ENCODE measurements at places on chromosomes 7 and 10. TPM values are rescaled to one million over a fixed set of nuclear protein-coding genes. Genes with fewer than 3 reads are reported as not detected.
A peak's percentile ranks its signal among the peaks of the same experiment; 100 is the strongest.

Gene C10orf67
- total RNA-seq, result not detected

Gene STRA8
- not detected for total RNA-seq

Gene RET
- not detected for total RNA-seq

Gene PON1
- not detected for total RNA-seq

Gene LIPN
- total RNA-seq, result not detected

Gene ADCY1
- 3.6 TPM for total RNA-seq

Gene PRPS1L1
- total RNA-seq, result not detected

Gene NCF1
- 4.0 TPM for total RNA-seq

- no peaks in the 10 kb centered on the region for H3K27me3 ChIP-seq
- H3K4me3 ChIP-seq, result no peak overlapping the region
- H3K4me1 ChIP-seq, result no peaks in the 10 kb centered on the region
- no peaks in the 10 kb centered on the region for H3K36me3 ChIP-seq
- DNase-seq, result no peak
Measured at GRCh38 chr10:60808036-60808435, 29.8 kb downstream of the CDK1 start.

GRCh38 chr7:132183781-132184380 lies 392.4 kb downstream of the PLXNA4 start:
- H3K36me3 ChIP-seq, result peaks cover 25% of the 10 kb centered on the region
- H3K27me3 ChIP-seq, result no peaks in the 10 kb centered on the region
- no peaks in the 10 kb centered on the region for H3K4me1 ChIP-seq
- H3K4me3 ChIP-seq, result no peak overlapping the region
- no peak overlapping the region for H3K27ac ChIP-seq

- H3K27ac ChIP-seq, result no peak overlapping the region
- no peaks in the 10 kb centered on the region for H3K4me1 ChIP-seq
- no peak overlapping the region for H3K4me3 ChIP-seq
- no peak for DNase-seq
Measured at GRCh38 chr10:95675403-95676116, 18.2 kb downstream of the TCTN3 start.

DNA sequence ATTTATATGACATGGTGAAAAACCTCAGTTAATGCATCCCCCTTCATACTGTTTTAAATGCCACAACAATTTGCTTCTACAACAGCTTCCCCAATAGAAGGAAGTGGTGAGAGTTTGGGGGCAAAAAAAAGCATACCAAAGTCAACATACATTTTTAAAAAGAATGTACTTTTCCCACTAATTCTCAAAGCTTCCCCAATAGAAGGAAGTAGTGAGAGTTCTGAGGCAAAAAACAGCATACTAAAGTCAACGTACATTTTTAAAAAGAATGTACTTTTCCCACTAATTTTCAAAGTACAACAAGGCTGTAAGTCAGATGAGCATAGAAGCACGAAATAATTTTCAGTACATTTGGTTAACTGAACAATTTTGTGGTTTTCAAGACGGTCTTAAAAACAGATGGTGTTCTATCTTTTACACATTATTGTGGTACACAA lies 24.0 kb downstream of the WASL start:
- DNase-seq, result no peak
- H3K4me1 ChIP-seq, result peaks cover 28% of the 10 kb centered on the region
- H3K36me3 ChIP-seq, result no peaks in the 10 kb centered on the region
- H3K27me3 ChIP-seq, result no peaks in the 10 kb centered on the region
- H3K4me3 ChIP-seq, result no peak overlapping the region

- H3K27ac ChIP-seq, result no peak overlapping the region
- no peaks in the 10 kb centered on the region for H3K36me3 ChIP-seq
- H3K27me3 ChIP-seq, result no peaks in the 10 kb centered on the region
Measured at GRCh38 chr7:1081336-1081735, 6.6 kb upstream of the GPER1 start.

- peaks cover 9% of the 10 kb centered on the region for H3K4me1 ChIP-seq
- no peak overlapping the region for H3K27ac ChIP-seq
Measured at GRCh38 chr10:70295321-70295720, 11.5 kb upstream of the NPFFR1 start.

DNA sequence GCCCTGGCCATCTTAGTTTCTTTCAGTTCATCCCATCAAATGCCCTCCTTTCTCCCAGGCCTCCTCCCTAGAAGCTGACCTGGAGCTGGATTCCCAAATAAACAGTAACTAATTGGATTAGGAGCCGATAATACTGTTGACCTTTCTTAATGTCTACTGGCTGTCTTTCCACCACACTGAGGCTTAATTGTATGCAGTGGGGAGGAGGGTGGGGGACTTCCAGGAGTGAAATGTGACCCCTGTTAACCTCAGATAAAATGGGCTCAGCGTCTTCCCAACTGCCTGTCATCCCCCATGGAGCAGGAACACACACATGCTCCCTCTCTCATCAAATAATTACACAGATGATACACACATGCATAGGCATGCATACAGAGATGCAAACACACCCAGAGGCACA lies 53.7 kb upstream of the LBX1 start:
- no peak overlapping the region for H3K27ac ChIP-seq
- no peak overlapping the region for H3K4me3 ChIP-seq
- peaks cover 13% of the 10 kb centered on the region for H3K27me3 ChIP-seq
- no peak for DNase-seq
- H3K4me1 ChIP-seq, result no peaks in the 10 kb centered on the region

DNA sequence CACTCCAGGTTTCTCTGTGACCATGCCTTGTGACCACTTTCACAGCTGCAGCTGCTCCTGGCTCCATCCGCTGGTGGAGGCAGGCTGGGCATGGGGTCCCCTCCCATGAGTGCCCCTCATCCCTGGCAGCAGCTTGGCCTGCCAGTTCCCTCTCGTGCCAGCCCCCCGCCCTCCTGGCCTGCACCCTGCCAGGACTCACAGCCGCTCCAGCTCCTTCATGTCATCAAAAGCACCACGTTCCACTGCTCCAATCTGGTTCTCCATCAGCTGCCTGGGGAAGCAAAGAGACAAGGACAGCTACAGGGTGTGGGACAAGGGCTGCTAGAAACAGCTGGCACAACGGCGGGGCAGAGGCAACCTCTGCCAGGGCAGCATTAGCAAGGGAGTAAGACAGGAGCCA lies 22.6 kb downstream of the SLIT1 start:
- DNase-seq, result no peak
- H3K4me1 ChIP-seq, result no peaks in the 10 kb centered on the region
- H3K36me3 ChIP-seq, result no peaks in the 10 kb centered on the region
- no peak overlapping the region for H3K4me3 ChIP-seq
- no peaks in the 10 kb centered on the region for H3K27me3 ChIP-seq

GRCh38 chr10:110172155-110172554 lies 35.2 kb upstream of the MXI1 start:
- no peaks in the 10 kb centered on the region for H3K4me1 ChIP-seq
- DNase-seq, result no peak
- no peak overlapping the region for H3K27ac ChIP-seq

GRCh38 chr10:26780793-26781601 lies 79.8 kb downstream of the ABI1 start:
- no peaks in the 10 kb centered on the region for H3K27me3 ChIP-seq
- peaks cover 10% of the 10 kb centered on the region for H3K4me1 ChIP-seq
- DNase-seq, result no peak
- H3K27ac ChIP-seq, result peak overlapping the region; percentile 31
- H3K36me3 ChIP-seq, result no peaks in the 10 kb centered on the region
- H3K4me3 ChIP-seq, result no peak overlapping the region

DNA sequence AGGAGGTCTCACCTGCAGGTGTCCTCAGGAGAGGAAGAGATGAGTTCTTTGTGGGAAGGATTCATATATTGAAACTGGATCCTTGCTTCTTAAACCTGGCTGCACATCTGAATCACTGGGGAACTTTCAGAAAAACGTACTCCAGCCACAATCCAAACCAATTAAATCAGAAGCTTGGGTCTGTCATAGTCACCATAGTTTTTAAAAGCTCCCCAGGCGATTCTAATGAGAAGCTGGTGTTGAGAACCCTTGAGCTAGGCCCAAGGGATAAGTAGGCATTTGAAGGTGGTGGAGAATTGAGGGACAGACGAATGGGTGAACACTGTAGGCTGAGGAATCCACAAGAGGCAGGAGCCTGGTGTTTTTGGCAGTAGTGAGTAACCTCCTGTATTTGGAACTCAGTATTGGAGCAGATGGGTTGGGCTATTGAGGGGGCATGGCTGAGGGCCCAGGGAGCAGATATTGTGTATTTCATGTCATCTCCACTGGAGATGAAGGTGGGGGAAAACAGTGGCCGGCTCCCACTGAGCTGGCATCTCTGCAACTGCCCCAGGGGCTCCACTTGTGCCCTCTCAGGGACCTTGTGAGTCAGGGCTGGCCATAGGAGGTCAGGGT lies 14.5 kb downstream of the ADCYAP1R1 start:
- no peaks in the 10 kb centered on the region for H3K36me3 ChIP-seq
- no peak overlapping the region for H3K4me3 ChIP-seq
- DNase-seq, result no peak
- H3K27ac ChIP-seq, result no peak overlapping the region
- H3K4me1 ChIP-seq, result no peaks in the 10 kb centered on the region

DNA sequence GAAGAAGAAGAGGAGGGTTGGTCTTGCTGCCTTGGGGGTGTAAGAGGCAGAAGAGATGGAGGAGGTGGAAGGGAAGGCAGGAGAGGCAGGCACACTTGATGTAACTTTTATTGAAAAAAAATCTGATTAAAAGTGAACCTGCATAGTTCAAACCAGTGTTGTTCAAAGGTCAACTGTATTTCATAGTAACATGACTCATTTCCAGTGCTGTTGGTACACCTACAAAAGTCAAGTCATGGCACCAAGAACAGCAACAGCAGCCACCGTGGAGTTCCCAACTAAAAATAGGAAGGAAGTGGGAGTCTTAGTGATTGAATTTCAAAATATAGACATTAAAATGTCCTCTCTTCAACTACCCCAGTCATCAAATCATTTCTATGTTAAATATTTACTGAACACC lies 88.5 kb downstream of the CTNNA3 start:
- DNase-seq, result no peak
- no peaks in the 10 kb centered on the region for H3K36me3 ChIP-seq
- no peak overlapping the region for H3K4me3 ChIP-seq
- H3K4me1 ChIP-seq, result no peaks in the 10 kb centered on the region
- H3K27me3 ChIP-seq, result no peaks in the 10 kb centered on the region
- no peak overlapping the region for H3K27ac ChIP-seq

DNA sequence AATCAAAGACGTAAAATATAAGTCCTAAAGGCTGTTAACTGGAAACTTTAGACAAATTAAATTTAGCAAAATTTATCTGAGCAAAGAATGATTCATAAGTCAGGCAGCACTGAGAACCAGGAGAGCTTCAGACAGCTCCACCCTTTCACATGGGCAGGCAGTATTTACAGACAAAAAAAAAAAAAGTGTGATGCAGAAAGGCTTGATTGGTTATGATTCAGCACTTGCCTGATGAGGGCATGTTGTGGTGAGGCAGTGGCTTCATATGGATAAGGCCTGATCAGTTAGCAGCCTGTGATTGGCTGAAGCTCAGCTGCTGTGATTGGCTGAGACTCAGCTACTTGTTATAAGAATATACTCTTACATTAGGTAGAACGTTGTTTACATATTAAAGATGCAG lies 495.4 kb upstream of the POM121L12 start:
- H3K27ac ChIP-seq, result no peak overlapping the region
- no peaks in the 10 kb centered on the region for H3K27me3 ChIP-seq
- H3K4me1 ChIP-seq, result no peaks in the 10 kb centered on the region

GRCh38 chr10:114021717-114022680 lies 21.7 kb upstream of the ADRB1 start:
- no peaks in the 10 kb centered on the region for H3K36me3 ChIP-seq
- DNase-seq, result no peak
- no peaks in the 10 kb centered on the region for H3K27me3 ChIP-seq
- no peaks in the 10 kb centered on the region for H3K4me1 ChIP-seq
